ENCODE measurements at places on chromosomes 2 and 18.

GRCh38 chr2:126200538-126200937 lies 455.4 kb upstream of the GYPC start:
- no peak for DNase-seq

- DNase-seq = no peak
These were observed 674.3 kb downstream of the IRS1 start for GRCh38 chr2:226125176-226125883.

DNA sequence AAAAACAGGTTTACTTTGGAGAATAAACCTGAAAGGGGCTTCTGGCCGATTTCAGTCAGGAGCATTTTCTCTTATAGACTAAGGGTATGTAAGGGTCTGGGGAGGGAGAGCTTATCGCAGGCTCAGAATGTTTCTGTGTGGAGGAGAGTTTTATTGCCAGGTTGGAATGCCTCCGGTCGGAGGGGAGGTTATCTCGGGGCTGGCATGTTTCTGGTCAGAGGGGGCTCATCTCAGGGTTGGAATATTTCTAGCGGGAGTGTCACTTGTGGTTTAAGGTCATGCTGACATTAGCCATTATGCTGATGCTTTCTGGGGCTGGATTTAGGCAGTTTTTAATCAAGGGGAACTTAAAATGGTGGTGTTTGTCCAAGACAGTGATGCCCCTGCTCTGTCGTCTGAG lies 333.6 kb downstream of the METTL4 start:
- no peak for DNase-seq

DNA sequence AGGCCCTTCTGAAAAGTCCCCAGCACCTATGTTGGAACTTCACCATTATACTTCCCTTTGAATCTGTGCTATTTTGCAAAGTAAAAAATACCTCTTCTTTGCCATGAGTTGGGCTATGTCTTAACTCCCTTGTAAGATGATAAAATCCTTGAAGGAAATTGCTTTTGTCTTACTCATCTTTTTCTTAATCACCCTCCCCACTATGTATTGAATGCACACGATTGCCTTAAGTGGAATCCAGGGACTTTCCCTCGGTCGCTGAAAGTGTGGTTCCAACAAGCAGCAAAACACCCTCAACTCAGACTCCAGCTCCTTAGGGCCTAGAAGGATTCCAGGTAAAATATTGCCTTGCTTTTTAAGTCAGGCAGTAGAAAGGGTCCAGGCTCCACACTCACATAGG lies 173.2 kb upstream of the ARL4C start:
- DNase-seq = no peak

DNA sequence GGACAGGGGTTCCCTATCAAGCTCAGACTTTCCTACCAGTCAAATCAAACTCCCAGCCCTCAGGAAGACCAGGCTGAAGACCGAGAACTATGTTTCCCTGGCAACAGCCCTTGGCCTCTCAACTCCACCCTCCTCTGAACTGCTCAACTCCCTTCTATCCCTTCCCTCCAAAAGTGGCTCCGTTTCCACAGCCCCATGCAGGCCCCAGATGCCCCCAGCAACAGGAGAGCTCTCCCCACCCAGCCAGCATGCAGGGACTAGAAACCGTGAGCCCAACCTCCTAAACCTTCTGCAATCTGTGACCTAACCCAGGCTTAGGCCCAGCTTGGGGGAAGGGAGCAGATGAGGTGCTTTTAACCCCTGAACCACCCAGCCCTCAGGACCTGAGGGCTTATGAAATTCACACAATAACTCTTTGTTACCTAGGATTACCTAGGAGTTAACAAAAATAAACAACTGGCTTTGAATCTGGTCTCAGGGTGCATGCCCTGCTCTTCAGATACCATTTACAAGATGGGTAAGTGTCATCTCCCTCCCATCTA lies 87.2 kb downstream of the BCL11A start:
- DNase-seq = no peak

DNA sequence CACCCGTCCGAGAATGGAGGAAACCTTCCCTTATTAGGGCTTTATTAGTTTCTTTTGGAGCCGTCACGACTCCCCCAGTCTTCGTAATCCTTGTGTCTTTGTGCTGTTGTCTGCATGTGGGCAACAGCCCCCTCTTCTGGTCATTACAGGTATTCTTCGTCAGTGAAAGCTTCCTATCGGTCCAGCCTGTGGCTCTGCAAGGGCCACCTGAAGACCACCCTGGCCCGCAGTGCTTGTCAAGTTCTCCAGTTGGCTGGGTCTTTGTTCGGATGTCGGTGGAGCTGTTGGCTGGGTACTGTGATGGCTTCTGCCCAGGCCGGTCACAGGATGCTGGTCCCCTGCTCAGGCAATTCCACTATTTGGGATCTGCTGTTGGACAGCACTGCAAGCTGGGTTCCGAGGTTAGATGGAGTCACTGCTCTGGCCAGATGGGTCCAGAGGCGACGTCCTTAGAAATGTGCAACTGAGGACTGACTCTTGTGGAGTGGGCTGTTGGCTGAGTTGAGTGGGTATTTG lies 19.2 kb downstream of the E2F6 start:
- peak; percentile 50 for DNase-seq

- DNase-seq = no peak
These were observed 123.7 kb upstream of the SP3 start for GRCh38 chr2:174088706-174089460.

GRCh38 chr18:3623769-3624545 lies 174.0 kb downstream of the TGIF1 start:
- DNase-seq = peak; percentile 47

- no peak for DNase-seq
These were observed 251.2 kb upstream of the PARD3B start for GRCh38 chr2:204293884-204294747.

DNA sequence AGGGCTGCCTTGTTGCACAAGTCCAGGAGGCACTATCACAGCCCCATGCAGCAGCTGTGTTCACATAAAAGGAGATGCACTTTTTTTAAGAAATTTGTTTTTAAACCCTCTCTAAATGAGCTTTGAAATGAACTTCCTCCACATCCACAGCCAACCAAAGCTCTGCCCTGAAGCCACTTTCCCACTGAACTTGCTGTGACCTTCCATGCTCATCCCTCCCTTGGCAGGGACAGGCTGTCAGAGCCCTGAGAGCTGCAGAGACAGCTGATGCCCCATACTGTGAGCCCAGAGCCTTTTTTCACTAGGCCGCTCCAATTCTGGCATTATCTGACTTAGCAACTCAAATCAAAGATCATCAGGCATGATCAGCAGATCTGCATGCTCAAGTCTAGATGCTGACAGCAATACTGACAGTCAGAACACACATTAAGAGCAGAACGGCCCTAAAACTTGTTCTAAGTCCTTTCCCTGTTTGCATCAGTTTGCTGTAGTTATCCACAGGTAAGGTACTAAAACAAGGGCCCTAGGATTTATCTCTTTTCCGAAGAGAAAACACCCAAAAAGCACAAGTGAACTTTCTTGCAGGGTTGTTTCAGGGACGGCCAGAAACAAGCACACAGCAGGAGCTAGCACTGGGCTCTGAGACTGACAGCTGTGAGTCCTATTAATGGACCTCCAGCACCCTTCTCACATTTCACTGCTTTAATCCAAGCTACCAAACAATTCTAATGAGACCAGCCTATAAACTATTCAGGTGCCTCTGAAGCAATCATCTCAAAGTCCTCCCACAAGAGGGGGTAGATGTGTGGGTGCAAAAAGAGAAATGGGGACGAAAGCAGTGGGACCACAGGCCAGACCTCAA lies 34.9 kb downstream of the RNU4ATAC start:
- no peak for DNase-seq

GRCh38 chr2:58376592-58376991 lies 135.5 kb upstream of the FANCL start:
- peak; percentile 40 for DNase-seq

DNA sequence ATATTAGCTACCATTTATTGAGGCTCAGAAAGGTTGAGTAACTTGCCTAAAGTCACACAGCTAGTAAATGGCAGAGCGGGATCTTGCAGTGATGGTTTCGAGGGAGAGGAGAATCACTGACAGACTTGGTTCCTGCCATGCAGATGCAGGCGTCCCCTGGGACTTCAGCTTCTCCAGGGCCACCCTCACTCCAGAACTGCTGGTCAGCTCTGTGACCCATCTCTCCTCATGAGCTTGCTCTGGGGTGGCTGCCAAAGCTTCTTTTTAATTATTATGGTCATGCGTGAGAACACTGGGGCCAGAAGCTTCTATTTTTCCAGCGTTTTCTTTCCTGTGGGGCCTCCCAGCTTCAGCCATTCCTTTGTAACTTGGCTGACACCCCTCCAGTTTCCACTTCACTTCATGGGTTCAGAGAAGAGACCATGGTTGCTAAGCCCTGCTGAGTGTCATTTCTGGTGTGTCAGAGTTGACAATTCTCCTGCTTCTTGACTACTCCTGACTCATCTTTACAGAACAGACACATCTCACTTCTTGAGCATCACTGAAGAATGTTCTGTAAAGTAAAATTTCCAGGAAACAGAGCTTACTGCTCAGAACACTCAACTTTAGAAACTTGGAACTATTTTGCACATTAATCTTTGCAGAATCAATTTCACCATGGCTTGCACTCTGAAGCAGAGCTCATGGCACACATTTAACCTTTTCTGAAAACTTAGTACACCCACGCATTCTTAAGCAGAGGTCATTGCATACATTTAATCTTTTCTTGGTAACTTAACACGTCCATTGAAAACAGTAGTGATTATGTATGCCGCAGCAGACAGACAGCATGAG lies 70.4 kb downstream of the IL1R2 start:
- no peak for DNase-seq

- no peak for DNase-seq
These were observed 35.0 kb downstream of the CERS6 start for GRCh38 chr2:168490946-168491605.

GRCh38 chr2:120963997-120964705 lies 228.5 kb downstream of the GLI2 start:
- no peak for DNase-seq

DNA sequence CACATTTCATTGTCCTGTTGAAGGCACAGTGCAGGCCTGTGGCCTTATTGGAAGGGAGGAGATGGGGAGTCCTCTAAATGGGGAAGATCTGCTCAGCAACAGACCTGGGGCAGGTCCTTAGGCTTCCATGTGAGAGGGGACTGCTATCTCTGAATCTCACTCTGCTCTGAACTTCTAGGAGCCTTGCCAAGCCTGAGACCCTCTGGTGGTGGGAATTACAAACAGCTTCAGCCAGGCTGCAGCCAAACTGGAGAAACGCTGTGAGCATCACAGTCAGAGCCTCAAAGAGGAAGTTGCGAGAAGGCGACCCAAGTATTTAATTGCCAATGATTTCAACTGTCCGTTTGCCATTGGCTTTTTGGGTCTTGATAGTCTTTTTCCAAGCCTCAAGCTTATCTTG lies 66.8 kb upstream of the MC2R start:
- DNase-seq = no peak

GRCh38 chr2:139518321-139518720 lies 738.1 kb upstream of the NXPH2 start:
- DNase-seq = no peak

GRCh38 chr2:137947032-137947727 lies 17.1 kb upstream of the HNMT start:
- DNase-seq = no peak

GRCh38 chr2:70712916-70713315 lies 55.1 kb downstream of the ADD2 start:
- no peak for DNase-seq

DNA sequence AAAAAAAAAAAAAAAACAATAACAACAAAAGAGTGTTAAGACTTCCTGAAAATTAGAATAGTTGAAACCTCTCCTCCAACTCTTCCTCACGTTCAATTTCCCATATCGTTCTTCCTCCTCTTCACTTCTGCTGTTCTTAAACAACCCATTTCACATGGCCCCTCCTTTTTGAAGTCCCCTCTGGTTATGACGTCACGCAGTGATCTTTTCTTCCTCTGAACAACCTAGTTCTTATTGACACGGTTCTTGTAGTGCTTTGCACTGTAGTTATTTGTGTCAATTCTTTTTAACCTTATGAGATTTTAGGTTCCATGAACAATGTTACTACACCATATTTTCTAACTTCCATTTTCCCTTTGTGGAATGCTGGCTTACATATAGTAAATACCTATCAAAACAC lies 69.5 kb upstream of the RGPD4 start:
- DNase-seq = no peak

DNA sequence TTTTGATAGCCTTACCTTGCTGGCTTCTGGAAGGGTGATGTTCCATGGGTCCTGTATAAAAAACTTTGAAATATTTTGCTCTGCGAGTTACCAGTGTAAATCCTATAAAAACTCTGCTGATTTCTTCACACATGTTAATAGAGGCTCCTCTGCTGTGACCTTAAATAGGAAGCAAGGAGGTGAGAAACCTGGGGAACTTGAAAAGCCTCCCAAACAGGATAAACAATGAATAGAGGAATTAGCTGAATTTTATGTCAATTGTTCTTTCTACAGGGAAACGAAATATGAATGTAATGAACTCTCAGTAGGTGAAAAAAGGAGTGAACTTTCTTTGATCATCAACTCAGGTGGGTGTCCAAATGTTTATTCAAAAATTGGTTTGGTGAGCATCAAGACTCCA lies 10.8 kb upstream of the CCL20 start:
- no peak for DNase-seq

DNA sequence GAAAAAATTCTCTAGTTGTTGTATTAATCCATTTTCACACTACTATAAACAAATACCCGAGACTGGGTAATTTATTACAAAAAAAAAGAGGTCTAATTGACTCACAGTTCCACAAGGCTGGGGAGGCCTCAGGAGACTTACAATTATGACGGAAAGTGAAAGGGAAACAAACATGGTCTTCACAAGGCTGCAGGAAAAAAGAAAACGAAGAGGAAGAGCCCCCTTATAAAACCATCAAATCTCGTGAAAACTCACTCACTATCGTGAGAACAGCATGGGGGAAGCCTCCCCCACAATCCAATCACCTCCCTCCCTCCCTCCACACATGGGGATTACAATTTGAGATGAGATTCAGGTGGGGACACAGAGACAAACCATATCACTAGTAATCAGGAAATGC lies 61.7 kb upstream of the SPTBN1 start:
- DNase-seq = no peak

DNA sequence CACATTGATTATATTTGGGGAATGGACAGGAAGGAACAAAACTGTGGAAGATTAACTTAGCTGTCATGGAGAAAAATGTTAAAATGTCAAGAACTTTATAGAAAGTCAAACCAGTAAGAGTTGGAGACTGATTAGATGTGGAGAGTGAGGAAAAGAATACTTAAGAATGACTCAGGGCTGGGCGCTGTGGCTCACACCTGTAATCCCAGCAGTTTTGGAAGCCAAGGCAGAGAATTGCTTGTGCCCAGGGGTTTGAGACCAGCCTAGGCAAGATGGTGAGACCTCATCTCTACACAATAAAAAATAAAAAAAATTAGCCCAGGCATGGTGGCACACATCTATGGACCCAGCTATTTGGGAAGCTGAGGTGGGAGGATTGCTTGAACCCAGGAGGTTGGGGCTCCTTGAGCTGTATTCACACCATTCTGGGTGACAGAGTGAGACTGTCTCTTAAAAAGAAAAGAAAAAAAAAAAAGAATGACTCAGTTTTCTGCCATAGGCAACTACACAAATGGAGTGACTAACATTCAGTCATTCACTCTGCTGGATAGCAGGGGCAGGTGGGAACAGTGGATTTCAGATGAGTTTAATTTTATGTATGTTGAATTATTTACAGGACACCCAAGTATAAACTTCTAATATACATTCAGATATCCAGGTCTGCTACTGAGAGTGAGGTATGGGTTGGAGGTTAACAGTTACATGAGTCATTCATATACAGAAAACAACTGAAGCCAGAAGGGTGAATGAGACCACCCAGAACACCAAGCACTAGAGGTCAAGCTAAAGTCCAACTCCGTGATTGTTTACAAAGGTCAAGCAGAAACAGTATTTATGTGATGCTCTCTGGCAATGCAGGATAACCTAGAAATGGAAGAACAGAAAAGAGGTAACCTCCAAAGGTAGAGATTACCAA lies 33.9 kb downstream of the ORC2 start:
- no peak for DNase-seq

All from COLO829 (cell line).